ENCODE measurements at places on chromosomes 5 and 9. TPM values are rescaled to one million over a fixed set of nuclear protein-coding genes. Genes with fewer than 3 reads are reported as not detected.

Gene EGFLAM
- total RNA-seq = 13.7 TPM

Gene GABRP
- total RNA-seq = not detected

Gene PRUNE2
- 25.2 TPM for total RNA-seq

Gene SYNPO
- 1.4 TPM for total RNA-seq

Gene C9orf50
- not detected for total RNA-seq

Gene ARSI
- 1.4 TPM for total RNA-seq

GRCh38 chr5:135826221-135826525 is 8.3 kb upstream of the SLC25A48 start:
- DNase-seq = no peak

DNA sequence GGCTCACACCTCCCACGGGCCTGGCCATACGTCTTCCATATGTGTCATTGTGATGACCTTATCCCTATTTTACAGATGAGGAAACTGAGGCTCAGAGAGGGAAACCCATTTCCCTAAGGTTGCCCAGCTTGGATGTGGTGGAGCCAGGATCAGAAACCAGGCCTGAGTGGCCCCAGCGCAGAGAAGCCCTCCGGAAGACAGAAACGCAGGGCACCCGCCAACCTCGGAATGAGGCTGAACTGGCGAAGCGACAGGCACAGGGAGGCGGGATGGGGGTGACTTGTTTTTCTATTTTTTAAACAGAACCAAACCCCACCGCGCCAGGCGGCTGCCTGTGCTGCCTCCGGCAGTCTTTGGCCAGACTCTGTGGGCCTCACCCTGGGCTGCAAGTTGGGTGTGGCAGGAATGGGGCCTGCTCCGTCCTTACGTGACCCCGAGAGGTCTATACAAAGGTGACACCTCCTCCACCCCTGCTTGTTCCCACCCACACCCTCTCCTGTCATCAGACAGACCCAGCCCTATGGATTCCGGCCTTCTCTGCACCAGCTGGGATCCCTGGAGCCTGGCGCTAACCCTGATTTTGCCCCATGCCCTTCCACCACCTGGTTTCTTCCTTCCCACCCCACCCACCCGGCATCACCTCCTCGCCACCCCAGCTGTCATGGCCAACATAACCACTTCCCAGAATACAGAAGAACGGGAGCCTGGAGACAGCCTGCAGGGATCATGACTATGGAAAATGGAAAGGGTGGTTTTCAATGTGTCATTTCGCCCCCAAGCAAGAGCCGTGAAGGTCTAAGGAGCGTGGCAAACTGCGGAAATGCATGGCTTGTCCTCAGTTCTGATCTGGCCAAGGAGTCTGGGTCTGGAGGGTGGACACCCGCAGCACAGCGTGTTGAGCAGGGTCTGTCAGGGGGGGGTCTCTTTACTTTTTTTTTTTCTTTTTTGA is 23.6 kb downstream of the PLPP7 start:
- DNase-seq = no peak

DNA sequence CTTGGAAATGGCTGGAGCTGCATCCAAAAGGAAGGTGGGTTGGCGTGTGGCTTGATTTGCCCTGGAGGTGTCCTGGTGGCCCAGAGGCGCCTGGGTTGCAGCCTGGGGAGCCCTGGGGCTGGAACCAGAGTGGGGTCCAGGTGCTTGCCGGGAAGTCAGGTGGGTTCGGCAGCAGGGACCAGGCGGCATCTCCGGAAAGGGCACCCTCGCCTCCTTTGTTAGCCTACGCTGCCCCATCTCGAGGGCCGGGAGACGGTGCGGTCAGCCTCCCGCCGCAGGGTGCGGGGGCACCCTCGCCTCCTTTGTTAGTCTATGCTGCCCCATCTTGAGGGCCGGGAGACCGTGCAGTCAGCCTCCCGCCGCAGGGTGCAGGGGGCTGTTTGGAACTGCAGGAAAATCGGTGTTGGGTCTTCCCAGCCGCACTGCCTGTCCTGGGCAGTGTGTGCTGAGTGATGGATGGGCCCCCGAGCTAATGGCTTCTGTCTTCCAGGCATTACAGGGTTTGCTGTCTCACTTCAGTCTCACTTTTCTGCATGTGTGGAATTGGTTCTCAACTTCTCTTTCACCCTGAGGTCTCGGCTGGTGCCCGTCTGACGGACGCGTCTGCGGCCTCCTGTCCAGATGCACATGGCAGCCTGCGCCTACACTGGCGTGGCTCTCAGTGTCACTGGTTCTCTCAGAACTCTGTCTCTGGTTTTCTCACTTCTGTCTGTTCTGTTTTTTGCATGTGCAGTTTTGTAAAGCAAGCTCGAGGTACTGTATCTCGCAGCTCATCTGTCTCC is 139.0 kb downstream of the CACNA1B start:
- DNase-seq = no peak

- DNase-seq = no peak
Measured at GRCh38 chr5:170508660-170509347, 5.0 kb downstream of the KCNIP1 start.

GRCh38 chr5:149345147-149345891 is at the start of gene GRPEL2:
GRPEL2 (plus strand) TSS chr5:149345499; CDS start chr5:149345540, 41 bp downstream.
- peak; percentile 96 for DNase-seq

DNA sequence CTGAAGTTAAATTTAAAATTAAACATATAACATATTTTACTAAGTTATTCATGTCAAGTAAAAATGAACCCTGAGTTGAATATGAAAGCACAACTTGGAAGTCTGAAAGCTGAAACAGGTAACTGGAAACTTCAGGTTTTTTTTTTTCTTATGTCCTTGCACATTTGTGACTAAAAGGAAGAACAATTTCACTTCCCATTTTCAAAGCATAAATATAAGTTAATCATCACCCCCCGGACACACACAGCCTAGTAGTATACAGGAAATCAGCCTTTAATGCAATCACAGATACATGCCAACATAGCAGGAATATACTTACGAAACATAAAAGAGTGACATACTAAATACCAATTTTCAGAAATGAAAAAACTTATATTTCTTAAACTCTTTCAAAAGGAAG is 225.9 kb downstream of the RFX3 start:
- DNase-seq = no peak

DNA sequence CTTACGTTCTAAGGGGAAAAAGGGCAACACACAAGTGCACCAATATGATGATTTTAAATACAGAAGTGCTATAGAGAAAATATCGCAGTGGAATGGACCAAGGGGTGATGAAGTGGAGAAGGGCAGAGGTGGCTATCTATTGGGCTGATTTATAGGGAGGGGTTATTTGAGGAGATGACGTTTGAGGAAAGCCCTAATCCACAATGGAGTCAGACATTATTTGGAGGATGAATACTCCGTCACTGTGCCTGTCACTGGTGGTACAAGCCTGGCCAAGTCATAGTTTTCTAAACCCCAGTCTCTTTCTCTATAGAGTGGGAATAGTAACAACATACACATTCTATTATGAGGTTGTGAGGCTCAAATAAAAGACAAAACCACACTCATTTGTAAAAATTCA is 48.5 kb downstream of the MEF2C start:
- no peak for DNase-seq

- DNase-seq = no peak
Measured at GRCh38 chr5:10885026-10885425, 124.0 kb upstream of the DAP start.

- no peak for DNase-seq
Measured at GRCh38 chr9:115115117-115115880, 2.7 kb downstream of the TNC start.

DNA sequence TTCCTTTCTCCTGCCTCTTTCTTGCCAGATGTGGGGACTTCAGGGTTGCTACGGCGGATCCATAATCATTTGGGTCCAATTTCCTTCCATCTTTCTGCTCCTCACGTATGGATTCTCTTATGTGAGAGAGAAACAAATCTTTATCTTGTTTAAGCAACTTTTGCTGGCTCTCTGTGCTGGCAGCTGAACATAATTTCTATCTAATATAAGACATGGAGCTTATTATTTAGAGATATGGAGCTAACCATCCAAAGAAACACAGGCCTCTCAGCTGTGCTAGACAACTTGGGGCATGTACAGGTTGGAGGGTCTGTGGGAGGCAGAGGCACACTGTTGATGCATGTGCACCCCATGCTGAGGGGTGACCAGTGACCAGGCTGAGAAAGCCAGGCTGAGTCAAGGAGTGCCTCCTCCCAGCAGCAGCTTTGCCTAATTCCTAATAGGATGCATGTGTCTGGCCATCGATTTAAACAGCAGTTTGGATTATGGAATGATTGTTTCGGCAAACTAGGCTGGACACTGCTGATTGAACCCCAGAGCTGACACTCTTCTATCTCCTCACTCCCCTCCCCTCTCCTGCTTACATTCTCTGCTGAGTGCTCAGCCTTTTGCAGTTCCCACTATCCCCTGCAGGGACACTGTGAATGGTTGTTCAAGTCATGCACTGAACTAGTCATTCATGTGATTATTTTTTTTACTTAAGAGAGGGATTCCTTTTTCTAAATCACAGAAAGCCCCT is 195.8 kb downstream of the ERCC6L2 start:
- no peak for DNase-seq

GRCh38 chr5:143143973-143144372 is 259.5 kb downstream of the NR3C1 start:
- DNase-seq = no peak
